Fibroblast of the conjunctiva (primary cell): ENCODE measurements at places on chromosomes 3 and 15.

DNA sequence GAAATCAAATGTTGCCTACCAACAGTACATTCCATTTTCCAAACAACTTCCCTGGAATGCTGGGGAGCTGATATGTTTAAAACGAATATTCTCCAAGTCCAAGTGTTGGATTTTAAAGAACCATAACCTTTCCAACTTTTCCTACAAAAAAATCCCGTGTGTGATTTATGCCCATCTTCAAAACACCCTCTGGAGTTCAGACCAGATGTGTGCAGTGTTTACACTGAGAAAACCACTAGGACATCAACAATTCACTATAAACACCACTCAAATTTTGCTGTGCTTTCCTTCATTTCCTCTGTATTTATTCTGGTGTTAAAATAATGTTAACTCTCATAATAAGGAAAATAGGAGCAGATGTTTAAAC lies 2.4 kb downstream of the VGLL4 start:
- DNase-seq, result no peak

DNA sequence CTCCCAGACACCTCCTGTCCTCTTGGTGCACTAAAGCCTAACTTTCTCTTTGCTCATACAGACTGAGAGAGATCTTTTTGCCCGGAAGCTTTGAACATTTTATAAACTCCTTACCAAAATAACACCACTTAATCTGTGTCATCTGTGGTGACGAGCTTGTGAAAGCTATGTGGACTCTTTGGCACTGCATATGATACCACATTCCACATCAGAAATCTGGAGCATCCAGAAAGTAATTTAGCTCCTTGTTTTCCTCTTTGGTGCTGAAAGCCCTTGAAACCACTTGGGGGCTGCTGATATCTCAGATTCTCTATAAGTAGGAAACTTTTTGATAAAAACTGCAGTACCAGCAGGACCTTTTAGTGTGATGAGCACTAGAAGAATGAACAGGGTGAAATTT lies 128.3 kb downstream of the ALCAM start:
- DNase-seq, result peak; percentile 5

GRCh38 chr15:88391006-88391405 lies 76.2 kb downstream of the MRPL46 start:
- no peak for DNase-seq

DNA sequence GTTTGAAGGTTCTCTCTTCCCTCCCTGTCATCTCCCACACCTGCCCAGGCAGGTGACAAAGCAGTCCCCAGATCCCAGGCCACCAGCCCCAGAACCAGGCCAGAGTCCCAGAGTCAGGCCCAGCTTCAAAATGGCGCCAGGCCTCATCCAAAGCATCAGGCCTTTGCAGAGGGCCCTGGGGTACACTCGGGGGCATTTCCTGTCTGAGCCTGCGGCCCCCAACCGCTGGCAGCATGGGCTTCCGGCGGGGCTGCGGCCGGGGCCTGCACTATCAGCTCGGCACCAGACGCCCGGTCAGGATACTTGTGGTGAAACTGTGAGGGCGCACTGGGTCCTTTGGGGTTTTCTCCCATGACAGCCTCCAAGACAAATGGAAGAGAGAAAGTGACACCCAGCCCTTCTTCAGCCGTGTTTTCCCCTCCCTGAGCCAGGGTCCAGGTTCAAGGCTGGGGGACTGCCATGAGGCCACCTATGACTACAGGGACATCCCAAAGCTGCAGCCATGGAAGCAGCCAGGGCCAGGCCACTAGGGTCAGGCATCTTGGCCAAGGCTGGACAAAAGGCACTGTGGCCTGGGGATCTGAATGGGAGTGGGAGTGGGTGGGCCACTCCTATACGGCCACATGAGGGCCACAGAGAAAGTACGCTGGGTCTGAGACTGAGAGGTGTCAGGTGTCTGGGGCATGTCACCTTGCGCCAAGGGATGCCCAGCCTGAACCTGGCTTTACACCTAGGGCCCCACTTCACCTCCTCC lies 33.9 kb downstream of the RPN1 start:
- no peak for DNase-seq

DNA sequence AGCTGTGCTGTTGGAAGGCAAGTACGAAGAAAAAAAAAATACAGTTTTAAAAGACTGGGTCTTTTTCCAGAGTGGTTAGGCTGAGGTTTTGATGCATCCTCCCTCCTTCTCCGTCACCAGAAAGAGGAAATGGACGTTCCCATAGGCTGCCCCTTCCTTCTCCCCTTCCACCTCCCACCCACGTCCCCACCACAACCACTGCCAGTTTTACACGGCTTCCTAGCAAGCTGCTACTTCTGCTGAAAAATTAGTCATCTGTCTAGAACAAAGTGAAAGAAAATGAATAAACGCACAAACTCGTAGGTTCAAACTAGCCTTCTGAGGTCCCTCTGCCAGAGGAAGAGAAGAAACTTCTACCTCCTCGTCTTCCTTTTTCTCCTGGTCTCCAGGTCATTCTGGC lies 71.6 kb upstream of the RPL35A start:
- no peak for DNase-seq

- DNase-seq, result no peak
Observed at GRCh38 chr3:126081618-126082361, 2.1 kb downstream of the SLC41A3 start.

GRCh38 chr3:139238281-139239030 lies 105.4 kb upstream of the MRPS22 start:
- peak; percentile 18 for DNase-seq

GRCh38 chr15:45640616-45641015 lies 5.8 kb downstream of the SQOR start:
- peak; percentile 42 for DNase-seq

GRCh38 chr15:69410248-69410874 lies 3.8 kb upstream of the KIF23 start:
- no peak for DNase-seq

DNA sequence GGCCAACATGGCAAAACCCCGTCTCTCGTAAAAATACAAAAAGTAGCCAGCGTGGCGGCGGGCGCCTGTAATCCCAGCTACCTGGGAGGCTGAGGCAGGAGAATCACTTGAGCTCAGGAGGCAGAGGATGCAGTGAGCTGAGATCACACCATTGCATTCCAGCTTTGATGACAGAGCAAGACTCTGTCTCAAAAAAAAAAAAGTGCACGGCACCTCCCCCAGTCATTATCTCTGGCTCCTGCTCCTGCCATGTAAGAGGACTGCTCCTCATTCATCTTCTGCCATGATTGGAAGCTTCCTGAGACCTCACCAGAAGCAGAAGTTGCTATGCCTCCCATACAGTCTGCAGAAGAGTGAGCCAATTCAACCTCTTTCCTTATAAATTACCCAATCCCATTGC lies 4.0 kb upstream of the ALG1L2 start:
- DNase-seq, result no peak

- DNase-seq, result no peak
Observed at GRCh38 chr15:40243126-40243810, 4.4 kb downstream of the PAK6 start.

DNA sequence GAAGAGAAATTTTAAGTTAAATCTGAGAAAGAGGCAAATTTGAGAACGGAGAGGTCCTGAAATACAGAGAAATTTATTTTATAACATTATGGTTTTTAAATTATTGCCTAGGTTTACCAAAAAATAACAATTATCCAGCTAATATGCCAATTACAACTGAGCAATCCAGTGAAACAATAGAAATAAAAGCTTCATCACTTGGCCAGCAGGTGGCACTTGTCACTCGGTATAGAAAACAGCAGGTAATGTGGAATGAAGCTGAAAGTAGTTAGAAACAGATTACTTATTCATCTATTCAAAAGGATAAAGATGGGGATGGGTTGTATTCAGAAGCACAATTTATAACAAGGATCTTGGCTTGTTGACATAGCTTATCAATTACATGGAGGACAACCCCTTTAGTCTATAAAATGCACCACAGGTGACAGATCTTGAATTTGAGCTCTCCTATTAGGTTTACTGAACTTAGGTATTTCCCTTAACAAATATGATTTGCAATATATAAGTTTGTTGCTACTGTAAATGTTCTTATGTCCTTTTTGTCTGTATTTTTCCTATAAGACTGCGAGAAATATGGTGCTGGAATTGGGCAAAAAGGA lies 70.1 kb upstream of the GUCA1C start:
- peak; percentile 16 for DNase-seq

DNA sequence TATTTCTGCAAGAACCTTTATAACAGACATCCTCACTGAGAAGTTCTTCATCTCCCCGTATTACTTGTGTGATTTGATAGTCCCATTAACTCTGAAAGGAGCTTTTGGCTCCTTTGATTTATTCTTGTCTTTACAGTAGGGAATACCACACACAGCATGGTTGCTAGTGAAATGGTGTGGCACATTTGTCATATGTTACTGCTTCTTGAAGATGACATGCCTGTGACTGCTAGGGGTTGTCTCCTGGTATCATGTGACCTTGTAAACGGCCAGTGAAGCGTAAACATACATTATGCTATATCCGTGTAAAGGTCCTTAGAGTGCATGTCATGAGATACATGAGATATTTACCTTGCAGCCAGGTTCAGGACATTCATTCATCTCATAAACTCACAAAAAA lies 197.9 kb downstream of the RYR3 start:
- no peak for DNase-seq

DNA sequence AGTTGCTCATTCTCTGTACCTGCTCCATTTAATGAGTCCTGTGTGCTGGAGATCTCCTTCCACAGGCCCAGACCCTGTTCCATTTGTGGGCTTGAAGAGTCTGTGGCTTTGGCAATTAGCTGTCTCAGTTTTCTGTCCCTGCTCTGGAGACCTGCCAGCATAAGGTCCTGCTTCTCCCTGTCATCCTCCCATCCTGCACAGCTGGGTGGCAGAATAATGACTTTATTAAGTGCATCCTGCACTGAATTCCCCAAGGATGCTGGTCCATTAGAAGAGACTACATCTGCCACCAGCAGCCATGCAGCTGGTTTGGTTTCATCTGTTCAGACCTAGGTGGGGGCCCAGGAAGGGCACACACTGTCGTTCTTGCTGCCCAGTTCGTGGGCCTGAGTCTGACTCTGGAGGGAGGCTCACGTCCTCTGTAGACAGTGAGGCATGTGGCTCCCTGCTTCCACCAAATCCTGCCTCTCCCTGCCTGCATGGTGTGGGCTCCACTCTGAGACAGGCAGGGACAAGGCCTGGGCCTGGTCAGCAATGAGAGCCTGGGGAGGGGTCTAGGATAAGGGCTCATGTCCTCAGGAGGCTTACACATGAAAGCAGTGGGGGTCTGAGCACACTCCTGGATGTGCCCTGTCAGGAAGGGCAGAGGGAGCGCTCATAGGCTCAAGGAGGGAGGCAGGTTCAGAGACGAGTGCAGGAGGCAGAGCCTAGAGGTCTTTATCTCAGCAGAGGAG lies 78.4 kb upstream of the PRR23E start:
- no peak for DNase-seq

GRCh38 chr3:22720596-22720995 lies 482.5 kb upstream of the UBE2E2 start:
- no peak for DNase-seq

- DNase-seq, result no peak
Observed at GRCh38 chr15:81182031-81182755, 14.5 kb upstream of the IL16 start.

- DNase-seq, result no peak
Observed at GRCh38 chr15:76979996-76980520, 14.9 kb upstream of the PSTPIP1 start.

GRCh38 chr3:131616719-131617118 lies 113.9 kb upstream of the MRPL3 start:
- no peak for DNase-seq

DNA sequence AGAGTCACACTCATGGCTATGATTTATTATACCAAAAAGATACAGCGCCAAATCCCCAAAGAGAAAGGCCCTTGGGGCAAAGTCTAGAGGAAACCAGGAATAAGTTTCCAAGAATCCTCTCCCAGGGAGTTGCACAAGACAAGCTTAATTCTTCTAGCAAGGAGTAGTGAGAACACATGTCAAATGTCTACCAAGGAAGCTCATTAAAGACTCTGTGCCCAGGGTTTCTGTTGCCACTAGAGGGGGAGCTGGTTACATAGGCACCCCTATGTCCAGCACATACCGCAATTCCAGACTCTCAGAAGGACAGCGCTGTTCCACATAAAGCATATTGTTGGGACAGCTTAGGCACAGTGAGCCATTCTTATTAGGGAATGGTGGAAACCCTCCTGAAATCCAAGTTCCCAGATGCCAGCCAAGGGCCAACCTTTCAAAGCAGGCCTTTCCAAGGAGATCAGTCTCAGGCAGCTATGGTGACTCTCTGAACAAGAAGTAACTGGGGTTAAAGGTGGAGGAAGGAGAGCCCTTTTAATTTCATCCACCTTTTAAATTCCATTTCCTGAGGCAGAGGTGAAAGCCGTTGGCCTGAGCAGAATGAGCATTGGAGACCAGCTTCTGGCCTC lies 194.2 kb downstream of the UACA start:
- DNase-seq, result peak; percentile 38

DNA sequence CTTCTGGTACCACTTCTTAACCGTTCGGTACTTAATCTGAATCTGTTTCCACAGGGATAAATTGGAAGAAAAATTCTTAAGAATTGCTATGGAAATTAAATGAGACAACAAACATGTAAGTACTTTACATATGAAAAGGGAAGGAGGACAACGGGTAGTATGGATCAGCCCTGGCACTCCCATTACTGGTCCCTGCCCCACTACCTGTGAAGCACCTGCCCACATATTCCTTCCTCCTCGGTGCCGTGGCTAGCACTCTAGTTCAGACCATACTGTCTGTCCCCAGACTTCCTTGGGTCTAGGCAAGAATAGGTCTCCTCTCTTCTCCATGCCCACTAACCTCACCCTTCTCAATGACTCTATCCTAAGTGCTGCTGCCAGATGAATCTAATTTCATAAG lies 46.2 kb downstream of the SHQ1 start:
- no peak for DNase-seq

- DNase-seq, result no peak
Observed at GRCh38 chr15:32981536-32981935, 213.0 kb downstream of the FMN1 start.

DNA sequence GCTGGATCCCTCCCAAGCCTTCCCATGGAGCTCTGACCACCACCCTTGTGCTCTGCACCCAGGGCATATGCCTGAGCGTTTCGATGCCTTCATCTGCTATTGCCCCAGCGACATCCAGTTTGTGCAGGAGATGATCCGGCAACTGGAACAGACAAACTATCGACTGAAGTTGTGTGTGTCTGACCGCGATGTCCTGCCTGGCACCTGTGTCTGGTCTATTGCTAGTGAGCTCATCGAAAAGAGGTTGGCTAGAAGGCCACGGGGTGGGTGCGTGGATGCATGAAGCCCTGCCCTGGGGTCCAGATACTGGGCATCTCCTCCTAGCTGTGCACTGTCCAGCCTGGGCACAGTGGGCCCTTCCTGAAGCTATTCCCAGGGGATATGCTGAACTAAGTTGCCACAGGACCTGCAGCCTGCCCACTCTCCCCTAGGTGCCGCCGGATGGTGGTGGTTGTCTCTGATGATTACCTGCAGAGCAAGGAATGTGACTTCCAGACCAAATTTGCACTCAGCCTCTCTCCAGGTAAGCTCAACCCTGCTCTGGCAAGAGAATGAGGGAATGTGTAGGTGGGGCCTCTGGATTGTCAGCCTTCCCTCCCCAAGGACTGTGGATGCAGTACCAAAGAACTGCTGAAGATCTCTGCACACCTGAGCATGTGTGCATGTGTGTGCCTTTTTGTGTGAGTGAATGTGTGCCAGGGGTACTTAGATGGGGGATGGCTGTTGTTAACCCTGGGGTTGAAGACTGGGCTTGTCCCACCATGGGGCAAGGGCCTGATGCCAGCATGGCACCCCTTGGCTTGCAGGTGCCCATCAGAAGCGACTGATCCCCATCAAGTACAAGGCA lies 2.1 kb downstream of the MYD88 start:
- no peak for DNase-seq

- DNase-seq, result no peak
Observed at GRCh38 chr3:55946574-55947160, 459.6 kb upstream of the WNT5A start.

- DNase-seq, result no peak
Observed at GRCh38 chr3:117540597-117540996, 831.0 kb downstream of the TUSC7 start.
